Fibroblast of skin of back (primary cell): ENCODE measurements at places on chromosomes 5 and 9.

GRCh38 chr5:33010846-33011245 lies 299.7 kb downstream of the NPR3 start:
- peak; percentile 77 for DNase-seq

- DNase-seq: no peak
Measured at GRCh38 chr5:102801371-102801770, 46.3 kb downstream of the PAM start.

GRCh38 chr5:116626945-116627679 lies 52.5 kb upstream of the SEMA6A start:
- DNase-seq: no peak

DNA sequence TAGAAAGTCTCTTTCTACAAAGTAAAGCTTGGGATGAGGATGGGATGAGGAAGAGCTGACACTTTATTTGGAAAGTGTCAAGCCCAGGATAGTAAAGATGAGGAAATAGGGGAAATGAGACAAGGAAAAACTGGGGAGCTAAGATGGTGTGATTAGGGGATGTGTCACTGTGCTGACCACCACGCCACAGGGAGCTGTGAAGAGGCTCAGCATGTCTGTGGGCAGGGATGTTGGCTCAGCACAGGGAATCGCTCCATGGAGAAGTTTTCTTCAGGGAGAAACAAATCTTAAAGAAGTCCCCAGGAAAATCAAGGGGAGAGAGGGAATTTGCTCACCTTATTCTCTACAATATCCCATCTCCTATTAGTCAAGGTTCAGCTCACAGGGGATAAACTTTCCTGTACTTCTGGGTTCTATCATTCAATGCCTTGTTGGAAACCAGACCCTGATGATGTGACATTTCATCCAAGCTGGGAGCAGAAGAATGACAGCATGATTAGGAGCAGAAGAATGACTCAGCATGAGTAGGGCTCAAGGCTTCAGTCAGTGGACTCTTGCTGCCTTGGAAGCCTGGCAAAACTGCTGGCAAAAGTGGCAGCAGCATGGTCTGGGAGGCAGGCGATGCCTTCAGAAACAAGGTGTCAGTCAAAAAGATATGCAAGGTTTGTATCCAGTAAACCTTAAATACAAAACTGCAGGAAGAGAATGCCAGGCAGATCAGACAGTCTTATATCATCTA lies 4.9 kb downstream of the HSPB3 start:
- peak; percentile 76 for DNase-seq
